Tibial nerve (tissue), 4 donors: ENCODE measurements at places on chromosomes 6 and 20. TPM values are rescaled to one million over a fixed set of nuclear protein-coding genes. Genes with fewer than 3 reads are reported as not detected.

DNA sequence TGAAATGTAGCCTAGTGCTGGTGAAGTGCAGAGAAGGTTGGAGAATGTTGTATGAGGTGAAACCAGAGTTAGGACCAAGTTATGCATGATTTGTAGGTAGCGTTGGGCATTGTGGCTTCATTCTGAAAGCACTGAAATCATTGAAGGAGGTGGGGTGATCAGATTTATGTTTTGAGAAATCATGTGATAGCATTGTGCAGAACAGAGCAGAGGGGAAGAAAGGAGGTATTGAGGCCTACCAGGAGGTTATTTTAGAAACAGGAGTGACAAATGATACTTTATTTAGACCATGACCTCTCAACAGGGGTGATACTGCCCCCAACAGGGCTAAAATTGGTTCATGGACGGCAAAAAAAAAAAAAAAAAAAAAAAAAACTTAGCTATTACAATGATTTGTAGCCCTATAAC is 15.6 kb upstream of the HMGN3 start:
- no peak for DNase-seq
- no peak overlapping the region for H3K4me3 ChIP-seq
- no peaks in the 10 kb centered on the region for H3K4me1 ChIP-seq
- no peaks in the 10 kb centered on the region for H3K27me3 ChIP-seq
- H3K27ac ChIP-seq, result no peak overlapping the region

GRCh38 chr6:161274488-161274858 is 612 bp upstream of the AGPAT4 start:
- peak overlapping the region; percentile 58 for H3K27ac ChIP-seq
- peak overlapping the region; percentile 66 for H3K4me3 ChIP-seq
- H3K27me3 ChIP-seq, result no peaks in the 10 kb centered on the region
- no peaks in the 10 kb centered on the region for H3K4me1 ChIP-seq
- H3K36me3 ChIP-seq, result no peaks in the 10 kb centered on the region

- no peaks in the 10 kb centered on the region for H3K4me1 ChIP-seq
- H3K36me3 ChIP-seq, result no peaks in the 10 kb centered on the region
- no peak overlapping the region for H3K4me3 ChIP-seq
- peaks cover 36% of the 10 kb centered on the region for H3K27me3 ChIP-seq
- no peak for DNase-seq
- no peak overlapping the region for H3K27ac ChIP-seq
These were observed 71.5 kb downstream of the NCR2 start for GRCh38 chr6:41406728-41407489.

GRCh38 chr20:20334489-20334888 is 33.4 kb upstream of the INSM1 start:
- no peaks in the 10 kb centered on the region for H3K27me3 ChIP-seq
- no peak for DNase-seq
- no peak overlapping the region for H3K27ac ChIP-seq
- no peaks in the 10 kb centered on the region for H3K36me3 ChIP-seq
- H3K4me3 ChIP-seq, result no peak overlapping the region

DNA sequence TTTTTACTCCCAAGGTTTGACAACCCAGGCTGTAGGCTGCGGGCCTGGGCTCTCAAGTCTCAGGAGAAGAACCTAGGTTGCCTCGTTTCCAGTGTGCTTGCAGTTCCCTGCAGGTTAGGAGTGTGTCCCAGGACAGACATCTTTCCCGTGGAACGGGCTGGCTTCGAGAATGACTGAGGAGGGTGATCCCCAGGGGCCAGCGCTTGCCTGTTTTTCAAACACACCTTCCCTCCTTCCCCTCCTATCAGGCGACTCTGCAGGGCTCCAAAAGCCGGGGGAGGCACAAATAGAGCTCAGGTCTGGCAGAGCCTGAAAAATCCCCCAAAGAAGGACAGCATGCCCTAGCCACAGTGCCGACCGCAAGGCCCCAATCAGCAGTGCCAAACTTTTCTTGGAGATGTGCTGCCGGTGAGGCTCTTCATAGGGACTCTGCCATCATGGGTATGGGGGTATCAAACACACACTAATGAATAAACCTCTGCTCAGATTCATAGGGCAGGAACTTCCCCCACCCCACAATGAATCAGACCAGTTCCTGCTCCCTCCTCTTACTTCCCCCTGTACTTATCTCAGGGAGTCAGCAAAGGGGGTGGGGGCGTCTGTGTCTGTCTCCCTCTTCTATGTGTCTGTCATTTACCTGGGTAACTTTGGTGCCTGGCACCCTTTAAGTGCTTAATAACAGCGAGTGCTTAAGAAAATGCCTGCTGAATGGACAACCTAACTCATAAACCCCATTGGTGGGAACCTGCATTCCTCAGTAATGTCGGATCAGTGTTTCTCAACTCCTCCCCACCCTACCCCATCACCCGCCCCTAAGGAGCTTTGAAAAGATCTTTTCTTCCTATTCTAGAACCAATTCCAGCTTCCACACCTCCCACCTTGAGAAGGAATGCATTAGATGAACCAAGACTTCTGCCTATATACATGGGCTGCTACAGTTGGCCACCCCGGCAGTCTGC is 1.6 kb downstream of the KCNG1 start:
- H3K4me1 ChIP-seq, result no peaks in the 10 kb centered on the region
- DNase-seq, result no peak
- H3K4me3 ChIP-seq, result no peak overlapping the region
- H3K27ac ChIP-seq, result no peak overlapping the region
- H3K27me3 ChIP-seq, result no peaks in the 10 kb centered on the region
- no peaks in the 10 kb centered on the region for H3K36me3 ChIP-seq

- H3K4me3 ChIP-seq, result no peak overlapping the region
- no peaks in the 10 kb centered on the region for H3K36me3 ChIP-seq
- peaks cover 5% of the 10 kb centered on the region for H3K4me1 ChIP-seq
- no peak overlapping the region for H3K27ac ChIP-seq
- no peak for DNase-seq
These were observed 242.1 kb downstream of the CDC5L start for GRCh38 chr6:44629636-44630035.

- no peak overlapping the region for H3K27ac ChIP-seq
- peaks cover 49% of the 10 kb centered on the region for H3K4me1 ChIP-seq
- no peaks in the 10 kb centered on the region for H3K27me3 ChIP-seq
- H3K36me3 ChIP-seq, result no peaks in the 10 kb centered on the region
These were observed 48.6 kb downstream of the MOCS1 start for GRCh38 chr6:39885691-39886090.

DNA sequence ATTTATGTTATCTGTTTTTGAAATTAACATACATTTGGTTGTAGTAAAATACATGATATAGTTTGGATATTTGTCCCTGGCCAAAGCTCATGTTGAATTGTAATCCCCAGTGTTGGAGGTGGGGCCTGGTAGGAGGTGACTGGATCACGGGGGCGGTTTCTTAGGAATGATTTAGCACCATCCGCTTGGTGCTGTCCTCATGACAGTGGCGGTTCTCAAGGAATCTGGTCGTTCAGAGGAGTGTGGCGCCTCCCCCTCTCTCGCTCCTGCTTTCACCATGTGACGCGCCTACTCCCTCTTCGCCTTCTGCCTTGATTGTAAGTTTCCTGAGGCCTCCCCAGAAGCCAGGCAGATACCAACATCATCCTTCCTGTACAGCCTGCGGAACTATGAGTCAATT is 29.0 kb downstream of the CTCFL start:
- H3K27ac ChIP-seq, result no peak overlapping the region
- H3K4me3 ChIP-seq, result no peak overlapping the region
- DNase-seq, result no peak
- H3K36me3 ChIP-seq, result no peaks in the 10 kb centered on the region

- peak overlapping the region; percentile 56 for H3K27ac ChIP-seq
- no peak for DNase-seq
- no peaks in the 10 kb centered on the region for H3K27me3 ChIP-seq
These were observed 13.4 kb upstream of the GHRH start for GRCh38 chr20:37274851-37275524.

GRCh38 chr6:132021552-132022375 is 70.6 kb upstream of the CCN2 start:
- H3K36me3 ChIP-seq, result no peaks in the 10 kb centered on the region
- no peak overlapping the region for H3K27ac ChIP-seq
- DNase-seq, result no peak
- H3K4me3 ChIP-seq, result no peak overlapping the region
- no peaks in the 10 kb centered on the region for H3K27me3 ChIP-seq

- no peak for DNase-seq
- H3K27ac ChIP-seq, result no peak overlapping the region
- H3K4me1 ChIP-seq, result peaks cover 10% of the 10 kb centered on the region
- H3K36me3 ChIP-seq, result no peaks in the 10 kb centered on the region
These were observed 536.0 kb upstream of the JARID2 start for GRCh38 chr6:14709900-14710299.

DNA sequence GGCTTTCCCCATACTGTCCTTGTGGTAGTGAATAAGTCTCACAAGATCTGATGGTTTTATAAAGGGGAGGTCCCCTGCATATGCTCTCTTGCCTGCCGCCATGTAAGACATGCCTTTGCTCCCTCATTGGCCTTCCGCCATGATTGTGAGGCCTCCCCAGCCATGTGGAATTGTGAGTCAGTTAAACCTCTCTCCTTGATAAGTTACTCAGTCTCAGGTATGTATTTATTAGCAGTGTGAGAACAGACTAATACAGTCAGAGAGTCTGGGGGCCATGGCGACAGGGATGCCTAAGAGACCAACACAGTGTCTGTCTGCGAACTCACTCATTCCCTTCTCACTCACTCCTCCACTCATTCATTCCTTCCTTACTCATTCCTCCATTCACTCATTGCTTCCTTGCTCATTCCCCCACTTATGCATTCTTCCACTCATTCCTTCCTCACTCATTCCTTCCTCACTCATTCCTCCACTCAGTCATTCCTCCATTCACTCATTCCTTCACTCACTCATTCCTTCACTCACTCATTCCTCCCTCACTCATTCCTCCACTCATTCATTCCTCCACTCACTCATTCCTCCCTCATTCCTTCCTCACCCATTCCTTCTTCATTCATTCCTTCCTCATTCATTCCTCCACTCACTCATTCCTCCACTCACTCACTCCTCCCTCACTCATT is 137.5 kb upstream of the AGPAT4 start:
- H3K27me3 ChIP-seq, result no peaks in the 10 kb centered on the region
- no peak for DNase-seq
- H3K36me3 ChIP-seq, result no peaks in the 10 kb centered on the region
- H3K4me1 ChIP-seq, result no peaks in the 10 kb centered on the region
- no peak overlapping the region for H3K4me3 ChIP-seq

- no peak for DNase-seq
- H3K27ac ChIP-seq, result no peak overlapping the region
- no peaks in the 10 kb centered on the region for H3K36me3 ChIP-seq
These were observed 21.3 kb downstream of the ZNF831 start for GRCh38 chr20:59184880-59185447.

- H3K4me1 ChIP-seq, result peaks cover 7% of the 10 kb centered on the region
- H3K27ac ChIP-seq, result no peak overlapping the region
- no peaks in the 10 kb centered on the region for H3K27me3 ChIP-seq
These were observed 95.6 kb downstream of the UST start for GRCh38 chr6:148842296-148843019.

DNA sequence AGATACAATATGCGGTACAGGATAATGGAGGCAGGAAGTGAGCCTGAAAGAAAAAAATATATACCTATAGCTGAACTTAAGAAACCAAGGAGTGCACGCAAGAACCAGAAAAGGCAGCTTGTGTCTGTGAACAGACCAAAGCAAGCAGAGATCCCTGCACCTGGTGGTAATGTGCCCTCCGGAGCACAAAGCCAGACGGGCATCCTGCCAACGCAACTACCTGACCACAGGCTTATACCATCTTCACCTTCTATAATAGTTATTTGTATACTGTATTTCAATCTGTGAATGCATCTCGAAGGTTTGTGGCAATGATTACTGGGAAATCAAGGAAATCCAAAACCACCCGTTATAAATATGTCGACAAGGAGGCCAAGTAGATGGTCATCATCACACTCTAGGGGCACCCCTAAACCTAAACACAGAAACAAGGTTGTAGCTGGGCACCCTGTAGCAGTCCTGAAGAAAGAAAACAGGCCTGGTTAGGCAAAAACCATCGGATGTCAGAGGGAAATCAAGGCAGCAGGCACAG is 801 bp downstream of the FBXL4 start:
- H3K27ac ChIP-seq, result peak overlapping the region; percentile 94
- H3K27me3 ChIP-seq, result no peaks in the 10 kb centered on the region
- no peak for DNase-seq

DNA sequence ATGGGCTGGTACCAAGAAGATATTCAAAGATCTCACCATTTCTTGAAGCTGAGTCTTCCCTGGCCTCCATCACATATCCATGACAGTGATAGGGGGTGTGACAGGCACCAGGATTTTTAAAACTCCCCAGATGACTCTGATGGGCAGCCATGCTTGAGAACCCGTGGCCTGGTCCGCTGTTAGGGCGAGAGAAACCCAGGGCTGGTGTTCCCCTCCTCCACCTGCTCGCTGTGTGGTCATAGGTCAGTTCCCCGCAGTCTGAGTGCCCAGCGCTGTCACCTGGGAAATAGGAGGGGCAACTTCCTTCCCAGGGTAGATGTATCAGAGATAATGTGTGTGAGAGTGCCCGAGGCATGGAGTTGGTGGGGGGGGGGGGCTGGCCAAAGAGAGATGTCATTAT is 50.9 kb downstream of the TMEM242 start:
- H3K4me3 ChIP-seq, result no peak overlapping the region
- no peak for DNase-seq
- peaks cover 41% of the 10 kb centered on the region for H3K4me1 ChIP-seq
- no peaks in the 10 kb centered on the region for H3K27me3 ChIP-seq
- H3K36me3 ChIP-seq, result no peaks in the 10 kb centered on the region

DNA sequence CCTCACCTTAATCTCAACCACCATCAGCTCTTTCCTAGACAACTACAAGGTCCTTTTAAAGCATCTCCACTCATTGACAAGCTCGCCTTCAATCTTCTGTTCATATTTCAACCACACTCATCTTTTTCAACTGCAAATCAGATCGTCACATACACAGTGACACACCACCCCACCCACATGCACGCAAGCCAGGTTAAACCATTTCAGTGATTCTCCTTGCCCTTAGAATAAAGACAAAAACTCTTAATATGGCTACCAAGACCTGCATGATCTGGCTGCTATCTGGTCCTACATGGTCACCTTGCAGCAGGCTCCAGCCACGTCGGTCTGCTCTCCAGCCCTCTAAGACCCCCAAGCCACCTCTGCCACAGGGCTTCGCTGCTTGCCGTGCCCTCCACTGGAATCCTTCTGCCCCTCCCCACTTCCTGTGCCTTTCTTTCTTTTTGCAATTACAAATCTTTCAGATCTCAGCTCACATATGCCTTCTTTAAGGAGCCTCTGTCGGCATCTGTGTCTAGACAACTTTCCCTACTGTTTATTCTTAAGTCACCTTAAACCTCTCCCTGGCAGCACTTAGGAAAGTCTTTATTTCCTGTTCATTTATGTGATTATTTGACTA is 507.3 kb upstream of the ARID1B start:
- H3K27me3 ChIP-seq, result no peaks in the 10 kb centered on the region
- no peak overlapping the region for H3K27ac ChIP-seq
- no peaks in the 10 kb centered on the region for H3K4me1 ChIP-seq

GRCh38 chr20:17654649-17655285 is 27.3 kb downstream of the RRBP1 start:
- H3K4me1 ChIP-seq, result peaks cover 20% of the 10 kb centered on the region
- no peaks in the 10 kb centered on the region for H3K36me3 ChIP-seq
- no peak overlapping the region for H3K4me3 ChIP-seq
- peak; percentile 63 for DNase-seq
- H3K27ac ChIP-seq, result no peak overlapping the region

MAS1 gene
- not detected for total RNA-seq

HMGCLL1 gene
- total RNA-seq, result 1.7 TPM

CCN2 gene
- total RNA-seq, result 411 TPM

HUS1B gene
- 3.3 TPM for total RNA-seq

MAP3K5 gene
- 32.4 TPM for total RNA-seq
